ENCODE measurements at places on chromosomes 2 and 18.

DNA sequence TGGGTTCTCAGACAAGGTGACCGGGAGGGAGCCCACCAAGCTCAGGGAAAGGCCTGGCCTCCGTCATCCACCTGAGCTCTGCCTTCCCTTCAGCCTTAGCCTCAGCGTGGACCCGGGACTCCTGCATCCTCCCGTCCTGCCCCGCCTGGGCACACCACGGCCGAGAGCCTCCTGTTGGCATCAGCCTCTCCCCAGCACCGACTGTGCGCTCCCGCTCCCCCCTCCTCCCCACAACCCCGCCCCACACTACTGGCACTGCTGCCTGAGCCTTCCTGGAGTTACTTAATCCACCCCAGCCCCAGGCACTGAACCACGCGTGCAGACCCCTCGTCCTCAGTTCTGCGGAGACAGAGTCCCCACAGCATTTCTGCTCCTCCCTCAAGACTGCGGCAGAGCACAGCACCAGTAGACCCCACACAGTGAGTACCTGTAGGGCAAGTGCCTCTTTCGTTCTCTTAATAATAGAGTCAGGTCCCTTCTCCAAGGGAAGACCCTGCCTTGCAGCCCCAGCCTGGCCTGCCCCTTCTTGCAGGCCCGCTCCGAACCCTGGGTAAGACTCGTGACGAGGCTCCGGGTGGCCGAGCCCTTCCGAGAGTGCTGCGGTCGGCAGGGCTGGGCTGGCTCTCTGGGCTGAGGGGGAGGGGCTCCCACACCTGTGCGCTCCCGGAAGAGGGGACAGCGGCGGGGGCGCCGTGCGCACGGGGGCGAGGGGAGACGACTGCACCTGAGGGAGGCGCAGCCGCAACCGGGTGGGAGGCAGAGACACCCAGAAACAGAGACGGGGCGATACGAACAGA lies at the start of gene AMER3:
AMER3 (plus strand) TSS at position 285 of the 797 bp plus-strand sequence. CDS start 6,533 bp downstream, outside the sequence.
- no peak for DNase-seq

GRCh38 chr2:163602196-163602595 lies 133.6 kb downstream of the FIGN start:
- DNase-seq, result no peak

DNA sequence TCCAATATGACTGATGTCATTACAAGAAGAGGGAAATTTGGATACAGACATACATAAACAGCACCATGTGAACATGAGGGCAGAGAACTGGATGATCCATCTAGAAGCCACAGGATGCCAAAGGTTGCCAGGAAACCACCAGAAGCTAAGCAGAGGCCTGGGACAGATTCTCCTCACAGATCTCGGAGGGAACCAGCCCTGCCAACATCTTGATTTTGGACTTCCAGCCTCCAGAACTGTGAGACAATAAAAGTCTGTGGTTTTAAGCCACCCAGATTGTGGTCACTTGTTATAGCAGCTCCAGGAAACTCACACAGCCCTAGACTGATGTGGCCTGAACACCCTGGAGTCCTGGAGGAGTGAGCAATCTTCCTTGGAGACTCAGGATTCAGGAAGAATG lies 351.6 kb downstream of the EIPR1 start:
- no peak for DNase-seq

GRCh38 chr18:24364177-24364576 lies 33.4 kb downstream of the OSBPL1A start:
- no peak for DNase-seq

DNA sequence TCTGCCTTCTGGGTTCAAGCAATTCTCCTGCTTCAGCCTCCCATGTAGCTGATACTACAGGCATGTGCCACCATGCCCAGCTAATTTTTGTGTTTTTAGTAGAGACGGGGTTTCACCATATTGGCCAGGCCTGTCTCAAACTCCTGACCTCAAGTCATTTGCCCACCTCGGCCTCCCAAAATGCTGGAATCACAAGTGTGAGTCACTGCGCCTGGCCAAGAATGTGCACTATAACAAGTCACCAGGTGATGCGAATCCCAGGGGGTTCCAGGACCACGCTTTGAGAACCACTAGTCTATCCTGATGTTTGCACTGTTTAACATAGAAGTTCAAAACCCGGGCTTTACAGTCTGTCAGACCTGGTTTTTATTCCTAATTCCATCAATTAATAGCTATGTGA lies 144.8 kb downstream of the SUCLG1 start:
- DNase-seq, result no peak

DNA sequence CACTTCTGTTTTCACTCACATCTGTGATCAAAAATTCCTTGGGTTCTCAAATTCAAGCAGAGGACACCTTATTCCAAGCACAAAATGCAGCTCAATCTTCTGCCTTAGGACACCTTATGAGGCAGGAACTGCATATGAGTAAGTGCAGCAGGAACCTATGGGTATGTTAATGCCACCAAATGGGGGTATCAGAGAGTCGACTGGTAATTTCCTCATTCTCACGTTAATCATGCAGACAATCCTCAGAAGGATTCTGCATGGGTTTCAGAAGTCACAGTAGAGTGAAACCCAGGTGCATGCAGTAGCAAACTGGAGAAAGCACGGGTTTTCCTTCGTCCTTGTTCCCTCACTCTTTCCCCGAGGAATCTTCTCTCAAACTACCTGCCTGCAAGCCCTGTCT lies 452.8 kb downstream of the CBLN2 start:
- no peak for DNase-seq

- no peak for DNase-seq
Measured at GRCh38 chr2:15172825-15173224, 388.3 kb downstream of the NBAS start.
